Activated CD8-positive, alpha-beta memory T cell treated with anti-CD3 and anti-CD28 coated beads for 24 hours (primary cell): ENCODE measurements at places on chromosomes 6 and 20.

- no peak for DNase-seq
Measured at GRCh38 chr6:118905851-118906250, 11.9 kb downstream of the ASF1A start.

DNA sequence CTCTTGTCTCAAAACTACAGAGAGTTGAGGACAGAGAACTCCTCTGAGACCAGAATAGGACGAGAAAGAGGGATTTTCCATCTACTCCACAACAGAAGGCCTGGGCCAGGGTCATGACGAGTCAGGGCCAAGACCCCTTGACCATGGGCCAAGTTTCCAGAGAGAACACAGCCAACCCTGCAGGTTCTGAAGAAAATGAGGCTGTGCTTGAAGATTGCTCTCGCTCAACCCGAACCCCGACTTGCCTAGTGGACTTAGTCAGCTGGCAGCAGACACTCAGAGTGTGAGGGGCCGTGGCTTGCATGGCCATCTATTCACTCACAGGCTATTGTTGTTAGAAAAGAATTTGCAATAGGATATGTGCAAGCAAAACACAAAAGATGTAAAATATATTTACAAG is 54.5 kb downstream of the TMEM242 start:
- DNase-seq: no peak

GRCh38 chr6:130697995-130698535 is 129.1 kb upstream of the SMLR1 start:
- peak; percentile 75 for DNase-seq

DNA sequence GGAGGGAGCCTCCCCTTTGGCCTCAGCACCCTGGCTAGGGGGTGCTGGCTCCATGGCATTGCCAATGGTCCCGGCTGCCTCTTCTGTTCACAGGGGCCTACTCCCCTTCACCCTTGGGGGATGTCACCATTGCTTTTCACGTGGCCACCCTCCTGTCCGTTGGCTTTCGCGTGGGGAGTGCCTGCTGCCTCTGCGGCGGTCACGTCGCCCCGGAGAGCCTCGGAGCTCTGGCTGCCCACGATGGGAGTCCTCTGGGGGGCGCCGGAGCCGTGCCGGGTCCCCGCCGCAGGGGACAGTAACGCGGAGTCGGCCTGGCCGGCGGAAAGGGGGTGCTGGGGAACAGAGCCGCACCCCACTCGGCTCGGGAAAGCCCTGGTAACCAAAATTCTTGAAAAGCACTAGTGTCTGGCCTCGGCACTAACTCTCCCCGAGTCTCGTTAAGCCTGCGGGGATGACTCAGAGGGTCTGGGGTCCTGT is 661 bp upstream of the HEBP2 start:
- peak; percentile 71 for DNase-seq

- no peak for DNase-seq
Measured at GRCh38 chr6:40645043-40645442, 57.9 kb upstream of the LRFN2 start.

- no peak for DNase-seq
Measured at GRCh38 chr6:67112120-67112519, 1405.1 kb upstream of the EYS start.

DNA sequence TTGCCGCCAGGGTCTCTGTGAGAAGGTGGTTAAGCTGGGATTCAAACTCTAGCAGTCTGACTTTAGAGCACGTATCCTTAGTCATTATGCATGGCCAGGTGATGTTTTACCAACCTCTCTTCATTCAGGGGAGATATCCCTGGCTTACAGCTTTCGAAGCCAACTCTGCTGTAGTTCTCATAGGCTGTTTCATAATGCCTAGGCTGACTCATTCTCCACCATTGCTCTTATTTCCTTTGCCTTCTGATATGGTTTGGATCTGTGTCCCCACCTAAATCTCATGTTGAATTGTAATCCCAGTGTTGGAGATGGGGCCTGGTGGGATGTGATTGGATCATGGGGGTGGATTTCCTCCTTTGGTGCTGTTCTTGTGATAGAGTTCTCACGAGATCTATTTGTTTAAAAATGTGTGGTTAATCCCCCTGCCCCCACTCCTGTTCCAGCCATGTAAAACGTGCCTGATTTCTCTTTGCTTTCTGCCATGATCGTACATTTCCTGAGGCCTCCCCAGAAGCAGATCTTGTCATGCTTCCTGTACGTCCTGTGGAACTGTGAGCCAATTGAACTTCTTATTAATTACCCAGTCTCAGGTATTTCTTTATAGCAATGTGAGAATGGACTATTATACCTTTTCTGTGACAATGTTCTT is 94.6 kb upstream of the MAN1A1 start:
- DNase-seq: no peak

- DNase-seq: no peak
Measured at GRCh38 chr6:3314176-3314575, 55.4 kb downstream of the PSMG4 start.

DNA sequence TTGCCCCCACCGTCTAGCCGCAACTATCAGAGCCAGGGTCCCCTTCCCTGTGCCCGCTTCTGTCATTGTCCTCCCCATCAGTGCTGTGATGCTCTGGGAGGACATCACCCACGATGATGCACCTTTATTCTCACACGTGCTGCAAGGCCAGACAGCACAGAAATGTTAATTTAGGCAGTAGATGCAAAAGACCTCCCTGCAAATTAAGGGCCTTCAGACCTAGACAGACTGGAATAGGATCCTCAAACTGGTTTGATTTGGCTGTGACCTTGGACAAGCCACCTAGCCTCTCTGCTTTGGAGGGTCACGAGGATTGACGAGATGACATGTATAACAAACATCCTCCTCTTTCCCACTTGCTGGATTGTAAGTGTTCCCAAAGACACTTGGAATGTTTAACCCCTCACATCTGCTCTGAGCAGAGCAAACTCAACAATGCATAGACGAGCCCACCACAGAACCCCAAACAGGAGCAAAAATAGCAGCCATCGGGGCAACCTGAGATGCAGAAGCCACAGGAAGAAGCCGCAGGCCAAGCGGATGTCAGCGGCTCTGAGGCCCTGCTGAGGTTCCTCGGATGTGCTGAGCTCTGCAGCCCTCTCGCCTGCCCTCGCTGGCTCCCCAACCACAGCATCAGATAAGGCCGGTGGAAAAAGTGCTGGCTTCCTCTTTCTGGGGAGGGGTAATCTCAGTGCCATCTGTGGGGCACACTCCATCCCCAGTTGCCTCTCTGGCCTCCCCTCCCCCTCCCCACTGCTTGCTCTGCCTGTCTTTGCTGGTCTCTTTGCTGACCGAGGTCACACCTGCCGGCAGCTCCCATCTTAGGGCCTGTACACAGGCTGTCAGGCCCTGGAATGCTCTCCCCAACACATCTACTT is 35.3 kb downstream of the TOX2 start:
- DNase-seq: peak; percentile 83

DNA sequence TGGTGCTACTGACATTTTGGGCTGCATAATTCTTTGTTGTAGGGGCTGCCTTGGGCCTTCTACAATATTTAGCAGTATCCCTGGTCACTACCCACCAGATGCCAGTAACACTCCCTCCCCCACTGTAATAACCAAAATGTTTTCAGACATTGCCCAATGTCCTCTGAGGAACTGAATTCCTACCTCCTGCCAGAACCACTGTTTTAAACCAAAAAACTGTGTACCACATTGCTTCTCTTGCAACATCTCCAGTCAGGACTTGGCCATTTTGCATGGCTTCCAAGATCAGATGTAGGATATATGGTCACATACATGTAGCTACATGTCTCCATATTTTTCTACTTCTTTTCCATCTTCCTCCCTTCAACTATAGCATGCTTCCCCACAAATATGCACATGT is 97.4 kb upstream of the IFNGR1 start:
- no peak for DNase-seq

DNA sequence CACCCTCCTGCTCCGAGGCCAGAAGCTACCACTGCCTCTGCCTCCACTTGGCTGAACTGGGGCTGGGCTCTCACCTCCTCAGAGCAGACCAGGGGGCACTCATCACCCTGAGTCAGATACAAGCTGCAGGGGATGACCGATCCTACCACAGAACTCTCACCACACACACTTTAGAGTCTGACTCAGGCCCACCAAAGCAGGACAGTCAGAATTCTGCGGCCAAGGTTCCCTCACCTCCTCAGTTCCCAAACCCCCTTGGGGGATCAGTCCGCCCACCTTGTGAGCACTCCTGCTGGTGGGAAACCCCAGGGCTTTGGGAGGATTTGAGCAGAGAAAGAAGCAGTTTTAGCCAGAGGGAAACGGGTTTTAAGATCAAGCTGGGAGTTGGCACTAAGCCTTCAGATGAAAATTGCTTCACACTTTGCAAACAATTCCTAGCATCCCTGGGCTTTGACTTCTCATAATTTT is 587.8 kb upstream of the JAG1 start:
- DNase-seq: no peak

GRCh38 chr6:2986722-2987221 is 12.9 kb upstream of the NQO2 start:
- no peak for DNase-seq

GRCh38 chr20:53672484-53673129 is 79.0 kb upstream of the ZNF217 start:
- DNase-seq: no peak

DNA sequence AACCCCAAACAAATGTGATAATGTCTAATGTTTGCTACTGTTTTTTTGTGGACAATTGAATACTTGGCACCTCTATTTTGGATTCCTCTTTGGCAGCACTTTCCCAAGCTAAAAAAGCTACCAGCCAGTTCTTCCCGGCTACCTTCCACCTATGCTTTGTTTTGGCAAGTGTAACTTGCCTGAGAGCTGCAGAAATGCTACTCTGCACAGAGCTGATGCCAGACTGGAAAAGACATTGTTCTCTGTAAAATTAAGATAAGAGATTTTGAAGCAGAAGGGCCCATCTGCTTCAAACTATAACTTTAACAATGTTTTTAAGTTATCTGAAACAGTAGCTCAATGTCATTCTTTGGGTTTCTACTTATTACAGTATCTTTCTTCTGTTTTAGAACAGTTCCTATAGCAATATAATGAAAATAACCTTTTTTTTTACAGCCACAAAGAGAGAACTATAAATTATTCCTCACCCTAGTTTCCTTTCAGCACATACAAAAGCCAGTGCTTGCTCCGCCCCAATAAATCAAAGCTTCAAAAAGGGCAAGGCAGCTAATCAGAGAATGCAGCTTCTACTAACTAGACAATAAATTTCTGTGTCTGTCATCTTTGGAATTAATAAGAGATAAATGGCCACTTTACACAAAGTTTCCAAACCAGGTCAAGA is 183.1 kb downstream of the UBE3D start:
- DNase-seq: no peak

GRCh38 chr6:106053484-106054205 is 32.5 kb upstream of the PRDM1 start:
- DNase-seq: no peak

GRCh38 chr6:105069821-105070445 is 109.9 kb downstream of the POPDC3 start:
- no peak for DNase-seq

DNA sequence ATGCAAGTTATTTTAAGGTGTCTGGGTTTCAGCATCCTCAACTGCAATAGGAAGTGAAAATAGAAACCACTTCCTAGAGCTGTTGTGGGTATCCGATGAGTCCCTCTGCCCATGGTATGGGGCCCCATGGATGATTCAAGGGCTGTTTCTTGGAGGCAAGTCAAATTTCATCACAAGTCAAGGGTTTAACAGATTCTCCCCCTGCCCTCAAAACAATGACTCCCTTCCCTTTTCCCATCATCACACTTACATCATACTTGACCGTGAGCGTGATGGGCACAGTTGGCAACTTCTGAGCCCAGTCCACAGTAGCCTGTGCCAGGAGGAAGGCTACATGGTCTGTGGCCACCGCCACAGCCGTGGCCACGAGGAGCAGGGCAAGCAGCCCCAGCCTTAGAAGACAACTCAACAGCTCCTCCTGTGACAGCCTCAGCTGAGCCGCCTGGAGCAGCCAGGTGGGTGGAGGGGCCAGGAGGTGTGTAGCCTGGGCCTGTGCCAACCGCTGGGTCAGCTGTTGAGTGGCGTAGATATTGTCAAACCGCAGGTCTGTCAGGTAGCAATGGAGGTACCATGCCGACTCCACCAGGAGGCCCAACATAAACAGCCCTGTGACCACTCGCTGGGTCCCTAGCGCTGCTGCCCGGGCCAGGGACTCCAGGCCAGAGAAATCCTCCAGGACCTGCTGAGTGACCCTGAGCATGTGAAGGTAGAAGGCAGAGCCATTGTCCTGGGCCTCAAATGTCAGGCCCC is 5.2 kb downstream of the OCSTAMP start:
- peak; percentile 71 for DNase-seq

- no peak for DNase-seq
Measured at GRCh38 chr6:37894585-37894984, 75.1 kb downstream of the ZFAND3 start.

DNA sequence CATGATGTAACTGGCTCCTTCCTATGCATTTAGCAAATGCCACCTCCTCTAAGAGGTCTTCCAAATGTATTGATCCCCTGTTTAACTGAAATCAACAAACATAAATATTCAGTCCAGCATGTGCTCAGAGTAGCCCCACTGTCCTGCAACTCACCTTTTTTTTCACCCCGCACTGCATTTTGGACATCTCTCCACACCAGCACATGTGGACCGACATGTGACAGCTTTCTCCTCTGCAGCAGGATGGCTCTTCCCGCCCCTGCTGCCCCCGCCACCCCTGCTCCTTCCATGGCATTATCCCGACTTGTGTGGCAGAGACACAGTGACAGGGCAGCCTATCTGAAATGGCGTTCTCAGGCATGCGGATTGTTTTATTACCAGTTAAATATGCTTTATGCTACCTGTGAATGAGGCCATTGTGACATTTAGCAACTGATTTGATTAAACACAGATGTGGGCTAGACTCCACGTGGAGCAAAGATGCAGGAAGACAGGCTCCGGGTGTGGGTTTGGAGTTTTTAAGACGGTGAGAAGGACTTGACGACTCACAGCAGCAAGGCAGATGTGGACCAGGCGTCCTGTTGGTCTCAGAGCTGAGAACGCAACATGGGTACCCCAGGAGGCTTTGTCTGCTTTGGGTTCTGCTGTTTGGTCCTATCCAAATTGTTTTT is 161.2 kb downstream of the EYA2 start:
- DNase-seq: no peak

- no peak for DNase-seq
Measured at GRCh38 chr6:115540077-115540869, 520.4 kb downstream of the FRK start.

DNA sequence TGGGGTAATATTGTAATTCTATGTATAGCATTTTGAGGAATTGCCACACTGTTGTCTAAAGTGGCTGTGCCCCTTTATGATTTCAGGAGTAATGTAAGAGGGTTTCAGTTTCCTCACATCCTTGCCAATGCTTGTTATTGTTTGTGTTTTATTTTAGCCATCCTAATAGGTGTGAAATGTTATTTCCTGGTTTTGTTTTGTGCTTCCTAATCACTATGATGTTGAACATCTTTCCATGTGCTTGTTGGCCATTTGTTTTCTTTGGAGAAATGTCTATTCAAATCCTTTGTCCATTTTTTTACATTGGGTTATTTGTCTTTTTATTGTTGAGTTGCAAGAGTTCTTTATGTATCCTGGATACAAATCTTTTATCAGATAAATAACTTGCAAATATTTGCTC is 97.3 kb upstream of the MLIP start:
- DNase-seq: no peak
